ENCODE measurements at places on chromosomes 7 and 10.

GRCh38 chr10:3482200-3482993 is 302.6 kb downstream of the KLF6 start:
- peak; percentile 88 for DNase-seq

- DNase-seq = no peak
Observed at GRCh38 chr7:110486549-110486948, 604.4 kb upstream of the LRRN3 start.

DNA sequence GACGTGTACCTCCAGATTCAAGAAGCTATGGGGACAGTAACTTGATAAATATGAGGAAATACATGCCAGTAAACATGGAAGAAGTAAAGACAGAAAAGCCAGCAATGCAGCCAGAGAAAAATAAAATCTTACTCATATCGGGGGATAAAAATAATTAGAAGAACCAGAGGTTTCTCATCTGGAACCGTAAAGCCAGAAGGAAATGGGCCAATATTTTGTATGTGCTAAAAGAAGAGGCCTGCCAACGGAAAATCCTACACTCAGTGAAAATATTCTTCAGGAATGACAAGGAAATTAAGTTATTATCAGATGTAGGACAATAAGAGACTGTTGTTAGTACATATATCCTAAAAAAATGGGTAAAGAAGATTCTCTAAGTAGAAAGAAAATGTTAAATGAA is 401.2 kb downstream of the CDC14C start:
- no peak for DNase-seq

GRCh38 chr7:142301923-142302550 is 44.2 kb upstream of the PRSS58 start:
- no peak for DNase-seq

DNA sequence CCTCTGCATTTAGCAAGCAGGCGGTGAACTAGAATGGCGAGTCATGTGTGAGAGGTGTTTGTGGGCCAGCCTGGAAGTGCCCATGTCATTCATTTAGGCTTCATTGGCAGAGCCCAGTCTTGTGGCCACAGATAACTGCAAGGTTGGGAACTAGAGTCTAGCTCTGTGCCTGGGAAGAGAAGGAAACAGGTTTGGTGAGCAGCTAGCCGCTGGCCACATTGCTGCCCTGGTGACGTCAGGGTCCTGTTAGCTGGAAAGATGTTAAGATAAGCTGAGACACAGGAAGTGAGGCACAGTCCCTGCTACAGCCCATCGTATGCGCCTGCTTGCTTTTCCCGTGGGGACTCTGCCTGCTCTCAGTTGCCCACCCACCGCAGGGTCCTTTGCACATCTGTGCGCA is 185.5 kb downstream of the CAMK1D start:
- no peak for DNase-seq

DNA sequence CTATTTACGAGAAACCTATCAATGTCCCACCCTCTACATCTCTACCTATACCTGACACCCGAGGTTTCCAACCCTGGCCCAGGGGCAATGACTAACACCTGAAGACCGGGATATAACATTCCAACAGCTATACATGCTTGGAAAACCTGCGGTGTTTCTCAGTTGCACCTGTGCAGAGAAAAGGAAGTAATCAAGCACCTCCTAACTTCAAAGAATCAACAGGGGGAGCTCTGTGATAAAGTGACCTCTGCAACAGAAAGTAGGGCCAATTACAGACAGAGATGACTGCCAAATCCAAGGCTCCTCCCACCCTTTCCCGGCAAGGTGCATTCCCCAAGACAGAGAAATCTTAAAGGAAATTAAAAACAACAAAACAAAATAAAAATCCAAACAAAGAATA is 41.3 kb downstream of the CCDC6 start:
- no peak for DNase-seq

DNA sequence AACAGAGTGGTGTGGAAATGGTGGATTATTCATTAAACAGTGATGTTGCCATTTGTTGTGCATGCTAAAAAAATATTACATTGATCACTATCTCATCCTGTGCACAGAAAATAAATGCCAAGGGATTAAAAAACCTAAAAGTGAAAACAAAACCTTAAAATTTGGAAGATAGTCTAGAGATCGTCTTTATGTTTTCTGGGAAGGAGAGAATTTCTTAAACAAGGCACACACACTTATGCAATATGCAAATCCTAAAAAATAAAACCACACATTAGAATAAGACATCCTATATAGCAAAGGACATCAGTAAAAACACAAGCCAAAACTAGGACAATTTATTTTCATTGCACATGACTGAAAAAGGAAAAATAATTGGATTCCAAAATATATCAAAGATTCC is 54.5 kb downstream of the MACC1 start:
- no peak for DNase-seq

DNA sequence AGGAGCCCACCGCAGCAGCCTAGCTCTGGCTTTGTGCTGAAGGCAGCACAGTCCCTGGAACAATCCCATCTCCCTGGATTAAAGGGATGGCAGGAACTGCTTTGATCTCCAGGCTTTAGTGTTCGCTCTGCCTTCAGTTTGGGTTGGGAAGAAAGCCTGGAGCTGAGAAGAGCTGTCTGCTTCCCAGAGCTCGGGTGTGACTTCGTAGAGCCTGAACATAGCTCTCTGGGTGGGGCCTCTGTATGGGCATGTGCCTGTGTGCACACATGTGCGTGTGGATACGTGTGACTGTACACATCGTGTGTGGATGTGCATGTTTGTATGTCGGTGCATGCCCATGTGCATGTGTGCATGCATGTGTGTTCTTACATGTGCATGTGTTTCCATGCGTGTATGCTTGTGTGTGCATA is 8.7 kb downstream of the ADCY1 start:
- peak; percentile 29 for DNase-seq

DNA sequence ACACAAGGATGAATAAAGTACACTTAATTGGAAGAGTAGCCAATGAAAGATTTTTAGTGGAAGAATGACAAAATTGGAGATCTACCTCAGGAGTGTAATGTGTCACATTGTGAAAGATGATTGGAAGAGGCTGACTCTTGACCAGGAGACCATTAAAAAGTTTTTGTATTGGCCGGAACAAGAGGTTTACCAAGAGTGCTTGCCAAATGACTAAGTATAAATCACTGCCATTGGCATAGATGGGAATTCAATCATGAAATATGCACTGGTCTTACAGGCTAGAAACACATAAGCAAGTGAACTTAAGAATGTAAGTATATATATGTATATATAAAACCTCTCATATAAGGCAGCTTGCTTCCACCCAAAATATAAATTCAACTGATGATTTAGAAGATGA is 58.7 kb upstream of the TFEC start:
- no peak for DNase-seq

- no peak for DNase-seq
Observed at GRCh38 chr7:99167072-99167471, 23.2 kb upstream of the SMURF1 start.

GRCh38 chr10:117165538-117166417 is 27.7 kb upstream of the VAX1 start:
- DNase-seq = no peak

- DNase-seq = no peak
Observed at GRCh38 chr10:10587744-10588393, 429.8 kb upstream of the CELF2 start.

DNA sequence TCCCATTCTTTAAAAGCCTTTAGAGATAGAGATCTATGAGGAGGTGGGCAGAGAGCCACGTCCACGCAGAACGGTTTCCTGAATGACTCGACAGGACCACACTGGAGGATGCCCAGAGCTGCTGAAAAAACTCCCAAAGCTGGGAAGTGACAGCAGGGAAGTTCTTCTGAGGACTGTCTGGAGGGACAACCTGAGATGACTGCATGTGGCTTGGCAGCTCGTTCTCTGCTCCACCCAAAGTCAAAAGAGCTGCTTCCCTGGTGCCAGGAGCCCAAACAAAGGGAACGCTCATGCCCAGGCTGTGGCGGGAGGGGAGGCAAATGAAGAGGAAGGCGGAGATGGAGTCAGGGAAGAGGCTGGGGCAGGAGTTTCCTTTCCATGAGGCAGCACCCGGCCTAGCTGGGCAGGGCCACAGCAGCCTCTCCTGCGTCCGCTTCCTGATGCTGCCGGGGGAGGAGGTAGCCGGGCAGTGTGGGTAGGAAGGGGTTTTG is 95.4 kb downstream of the CCDC3 start:
- no peak for DNase-seq

DNA sequence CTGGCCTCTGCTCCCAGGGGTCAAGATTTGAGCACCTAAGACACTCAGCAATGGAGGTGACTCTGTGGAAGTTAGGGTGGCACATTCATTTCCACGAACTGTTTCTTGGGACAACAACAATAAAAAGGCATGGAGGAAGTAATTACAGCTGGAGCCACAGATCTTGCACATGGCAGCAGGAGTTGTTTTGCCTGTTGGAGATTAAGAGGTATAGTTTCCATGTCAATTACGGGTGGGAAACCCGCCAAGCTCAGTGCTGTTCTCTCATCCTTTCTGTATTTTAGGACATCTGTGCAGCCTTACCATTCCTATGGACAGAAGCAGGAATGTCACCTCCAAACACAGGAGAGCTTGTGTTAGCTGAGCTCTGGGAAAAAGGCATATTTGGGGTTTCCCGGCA is 201.2 kb downstream of the SNX10 start:
- DNase-seq = no peak

GRCh38 chr7:55962014-55962413 is 2.4 kb upstream of the NIPSNAP2 start:
- no peak for DNase-seq

DNA sequence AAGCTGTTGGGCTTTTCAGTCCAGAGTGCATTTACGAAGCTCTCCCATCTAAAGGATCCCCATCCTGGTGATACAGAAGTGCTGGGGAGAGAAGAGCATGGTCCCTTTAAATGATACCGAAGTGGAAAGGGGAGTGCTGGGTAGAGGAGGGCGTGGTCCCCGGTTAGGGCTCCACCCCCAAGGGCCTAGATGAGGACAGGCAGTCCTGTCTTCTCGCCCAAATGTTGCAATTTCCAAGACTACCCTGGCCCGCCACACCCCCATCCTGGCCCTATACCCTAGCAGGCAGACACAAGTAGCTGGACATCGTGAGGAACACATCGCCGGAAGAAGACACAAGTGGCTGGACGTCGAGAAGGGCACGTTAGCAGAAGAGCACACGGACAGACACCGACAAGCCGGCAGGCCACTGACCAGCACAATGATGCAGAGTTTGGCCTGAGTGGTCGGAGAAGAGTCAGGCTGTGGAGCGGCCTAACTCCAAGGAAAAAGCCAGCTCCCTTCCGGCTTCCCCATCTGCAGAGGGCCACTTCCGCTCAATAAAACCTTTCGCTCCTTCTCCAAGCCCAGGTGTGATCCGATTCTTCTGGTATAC is 439.5 kb upstream of the NRP1 start:
- no peak for DNase-seq

DNA sequence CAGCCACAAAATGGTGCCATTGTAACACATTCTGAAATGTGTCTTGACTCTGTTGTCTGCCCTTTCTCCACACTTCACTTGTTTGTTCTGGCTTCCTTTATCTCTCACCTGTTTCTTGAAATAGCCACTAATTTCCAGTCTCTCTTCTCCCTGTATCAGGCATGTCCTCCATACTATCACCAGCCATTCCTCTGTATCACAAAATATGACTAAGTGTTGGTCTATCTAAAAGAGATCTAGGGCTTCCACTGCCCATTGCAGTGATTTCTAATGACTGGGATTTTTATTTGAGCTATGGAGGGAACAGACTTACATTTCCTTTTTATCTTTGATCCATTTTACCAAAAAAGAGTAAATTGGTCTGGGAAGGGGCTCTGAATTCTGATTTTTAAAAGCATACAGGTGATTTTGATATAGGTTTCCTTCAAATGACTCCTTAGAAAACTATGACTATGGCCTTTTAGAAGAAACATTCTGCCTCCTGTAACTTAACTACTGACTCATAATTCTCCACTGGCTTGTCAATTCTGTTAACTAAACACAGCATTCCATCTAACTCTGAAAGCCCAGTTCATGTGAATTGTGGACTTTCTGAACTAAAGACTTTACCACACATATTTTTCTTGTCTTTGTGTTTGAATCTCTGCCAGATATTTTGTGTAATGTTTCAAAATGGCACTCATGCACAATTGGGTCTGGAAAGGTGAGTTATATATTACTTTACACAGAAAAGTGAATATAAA is 1121.4 kb downstream of the XPNPEP1 start:
- no peak for DNase-seq

DNA sequence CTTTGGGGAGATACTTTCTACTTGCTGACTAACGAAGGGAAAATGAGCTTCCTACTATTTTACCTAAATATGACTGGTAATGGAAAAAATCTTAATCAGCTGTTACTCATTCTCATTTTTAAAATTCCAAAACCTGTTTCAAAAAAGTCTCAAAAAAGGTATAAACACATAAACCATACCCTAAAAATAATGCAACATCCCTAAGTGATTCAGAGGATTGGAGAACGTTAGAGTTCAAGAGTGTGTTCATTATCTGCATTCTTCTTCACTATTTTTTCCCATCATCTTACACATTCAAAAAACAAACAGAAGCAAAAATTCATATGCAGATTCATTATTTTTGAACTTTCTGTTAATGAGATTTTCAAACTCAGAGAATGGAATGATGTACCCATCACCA is 150.4 kb upstream of the GNAI1 start:
- DNase-seq = no peak

DNA sequence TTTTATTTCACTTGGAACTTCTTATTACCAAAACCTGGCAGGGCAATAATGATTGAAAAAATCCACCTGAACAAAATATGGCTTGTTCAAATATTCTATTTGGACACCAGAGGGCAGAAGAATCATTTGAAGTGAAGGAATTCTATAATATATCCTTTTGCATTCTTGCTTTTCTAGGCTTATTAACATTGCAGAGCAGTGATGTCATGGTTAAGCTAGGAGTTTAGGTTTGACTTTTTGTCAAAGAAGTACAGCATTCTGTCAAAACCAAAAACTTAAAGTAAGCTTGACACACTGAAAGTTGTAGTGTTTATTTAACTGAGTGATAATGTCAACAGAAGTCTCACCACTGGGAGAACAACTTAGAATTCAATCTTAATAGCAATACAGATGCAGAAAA is 156.0 kb downstream of the SEMA3D start:
- no peak for DNase-seq

- no peak for DNase-seq
Observed at GRCh38 chr10:2414562-2414961, 652.8 kb upstream of the PFKP start.

Measured in sigmoid colon (tissue), 7 donors.